ENCODE measurements at places on chromosomes 2 and 18.

DNA sequence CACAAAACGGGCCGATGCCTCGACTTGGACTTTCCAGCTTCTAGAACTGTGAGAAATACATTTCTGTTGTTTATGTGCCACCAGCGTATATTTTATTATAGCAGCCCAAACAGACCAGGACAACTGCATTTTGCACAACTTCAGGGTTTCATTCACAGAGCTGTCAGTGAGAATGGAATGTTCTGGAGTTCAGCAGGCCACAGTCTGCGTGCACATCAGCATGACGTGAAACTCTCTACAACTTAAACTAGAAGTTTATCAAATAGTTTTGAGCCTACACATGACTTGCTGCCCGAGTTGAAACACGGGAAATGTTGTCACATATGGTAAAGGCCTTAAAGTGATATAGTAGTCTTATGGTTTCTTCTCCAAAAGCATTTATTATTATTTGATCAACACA, 3.9 kb upstream of the TRIB2 start:
- DNase-seq = no peak

- DNase-seq = no peak
These were observed 58.0 kb upstream of the CAPN13 start for GRCh38 chr2:30865243-30865642.

DNA sequence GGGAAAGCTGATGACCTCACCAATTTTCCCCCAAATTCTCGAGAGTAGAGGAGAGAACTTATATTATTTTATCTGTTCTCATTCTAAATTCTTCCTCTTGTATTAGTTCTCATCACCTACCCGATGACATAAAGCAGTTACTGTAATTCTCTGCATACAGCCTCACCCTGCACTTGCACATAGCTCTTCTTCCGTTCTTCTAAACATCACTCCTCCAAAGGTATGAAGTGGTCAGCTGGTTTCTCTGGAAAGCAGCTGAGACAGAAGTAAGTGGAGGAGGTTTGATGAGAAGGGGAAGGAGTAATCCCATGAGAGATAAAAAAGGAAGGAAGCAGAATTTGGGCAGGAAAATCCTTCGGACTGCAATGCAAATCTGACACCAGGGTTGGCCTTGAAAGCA, 39.0 kb downstream of the FBXO48 start:
- no peak for DNase-seq

- DNase-seq = no peak
These were observed 231.3 kb upstream of the RBBP8 start for GRCh38 chr18:22701795-22702194.

DNA sequence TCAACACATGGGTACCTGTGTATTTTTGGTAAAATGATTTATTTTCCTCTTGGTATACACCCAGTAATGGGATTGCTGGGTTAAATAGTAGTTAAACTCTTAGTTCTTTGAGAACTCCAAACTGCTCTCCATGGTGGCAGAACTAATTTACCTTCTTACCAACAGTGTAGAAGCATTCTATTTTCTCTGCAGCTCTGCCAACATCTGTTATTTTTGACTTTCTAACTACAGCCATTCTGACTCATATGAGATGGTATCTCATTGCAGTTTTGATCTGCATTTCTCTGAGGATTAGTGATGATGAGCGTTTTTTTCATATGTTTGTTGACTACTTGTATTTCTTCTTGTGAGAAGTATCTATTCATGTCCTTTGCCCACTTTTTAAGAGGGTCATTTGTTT, 180.6 kb downstream of the FSIP2 start:
- no peak for DNase-seq

- no peak for DNase-seq
These were observed 53.8 kb downstream of the CELF4 start for GRCh38 chr18:37511721-37512298.

DNA sequence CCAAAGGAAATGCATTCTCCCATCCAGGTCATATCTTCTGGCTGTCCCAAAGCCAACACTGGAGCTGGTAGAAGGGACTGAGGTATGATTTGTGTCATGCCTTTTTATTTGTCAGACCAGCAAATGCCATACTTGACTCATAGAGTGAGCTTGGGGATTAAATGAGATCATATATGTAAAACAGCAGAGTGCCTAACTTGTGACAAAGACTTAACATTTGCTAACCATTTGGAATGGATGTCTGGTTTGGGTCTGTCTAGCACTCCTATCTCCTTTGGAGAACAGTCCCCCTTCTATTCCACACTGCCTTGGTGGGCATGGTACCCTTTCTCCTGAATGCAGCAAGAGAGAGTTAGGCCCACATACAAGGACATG, 128.5 kb upstream of the LGALSL start:
- no peak for DNase-seq

DNA sequence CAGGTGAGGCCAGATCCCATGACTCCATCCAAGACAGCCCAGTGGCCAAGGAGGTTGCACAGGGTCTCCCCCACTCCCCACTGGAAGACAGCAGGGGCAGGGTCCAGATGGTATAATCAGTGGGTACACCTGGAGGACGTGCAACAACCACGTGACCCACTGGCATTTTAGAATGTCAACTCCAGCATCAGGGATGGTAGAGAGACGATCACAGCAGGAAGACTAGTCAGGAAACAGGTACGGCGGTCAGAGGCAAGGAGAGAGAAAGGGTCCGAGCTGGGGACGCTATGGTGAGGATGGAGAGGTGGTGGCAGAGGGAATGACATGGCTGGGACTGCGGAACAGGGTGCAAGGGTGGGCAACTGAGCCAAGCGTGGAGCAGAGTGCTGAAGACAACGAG, 23.0 kb downstream of the SERTAD2 start:
- DNase-seq = no peak

DNA sequence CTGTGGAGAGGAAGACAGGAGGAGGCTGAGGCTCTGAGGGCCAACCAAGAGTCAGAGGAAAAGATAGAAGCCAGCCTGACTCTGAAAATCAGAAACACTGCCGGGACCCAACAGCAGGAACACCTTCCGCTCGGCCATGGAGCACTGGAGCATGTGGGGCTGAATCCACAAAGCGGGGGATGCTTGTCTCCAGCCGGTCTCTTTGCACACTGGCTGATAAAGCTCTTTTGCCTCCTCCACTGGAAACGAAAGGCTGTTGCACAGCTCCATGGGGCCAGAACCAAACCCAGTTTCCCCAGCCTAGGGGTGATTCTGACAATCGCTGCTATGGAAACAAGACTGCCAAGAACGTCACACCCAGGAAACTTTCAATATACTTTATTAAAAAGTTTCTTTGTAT, 90.3 kb downstream of the COL6A3 start:
- DNase-seq = no peak

GRCh38 chr2:106664669-106665068, 177.5 kb downstream of the CD8B2 start:
- no peak for DNase-seq

- DNase-seq = no peak
These were observed 31.3 kb downstream of the PTRHD1 start for GRCh38 chr2:24761866-24762265.
